Stimulated activated CD8-positive, alpha-beta memory T cell treated with anti-CD3 and anti-CD28 coated beads, Interleukin-4, amount 100 ng/mL, for 1 hour (primary cell): ENCODE measurements at places on chromosomes 2 and 18.

DNA sequence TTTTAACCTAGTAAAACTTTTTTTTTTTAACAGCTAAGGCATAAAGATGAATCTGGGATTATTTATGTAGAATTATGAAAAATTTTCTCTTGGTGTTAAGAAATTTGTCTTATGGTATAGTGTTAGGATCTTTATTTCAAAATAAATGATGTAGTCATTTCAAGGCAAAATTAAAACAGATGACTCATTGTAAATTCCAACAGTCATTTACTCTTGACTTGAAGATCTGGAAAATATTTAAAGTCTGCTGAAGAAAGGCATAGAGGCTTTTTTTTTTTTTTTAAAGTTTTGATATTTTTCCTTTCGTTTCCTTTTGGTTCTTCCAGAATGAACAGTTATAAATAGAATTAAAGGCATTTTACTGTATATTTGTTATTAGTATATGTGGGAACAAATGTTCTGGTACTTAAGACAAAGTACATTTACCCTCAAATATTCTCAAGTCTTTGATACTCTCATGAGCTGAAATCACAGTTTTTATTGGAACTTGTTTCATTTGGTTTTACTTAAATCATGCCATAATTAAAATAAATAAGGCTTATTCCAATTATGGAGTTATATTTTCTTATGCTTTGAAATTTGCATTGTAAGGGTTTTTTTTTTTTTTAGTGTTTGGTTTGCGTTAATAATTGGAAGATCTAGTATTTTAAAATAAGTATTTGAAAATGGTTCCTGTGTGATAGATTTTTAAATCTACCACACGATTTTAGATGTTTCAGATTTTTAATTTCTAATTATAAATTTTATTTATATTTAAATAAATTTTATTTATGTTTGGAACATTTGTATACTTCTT, 29.9 kb downstream of the GLS start:
- no peak for DNase-seq

- DNase-seq = no peak
Observed at GRCh38 chr18:10290638-10291235, 163.7 kb upstream of the APCDD1 start.

DNA sequence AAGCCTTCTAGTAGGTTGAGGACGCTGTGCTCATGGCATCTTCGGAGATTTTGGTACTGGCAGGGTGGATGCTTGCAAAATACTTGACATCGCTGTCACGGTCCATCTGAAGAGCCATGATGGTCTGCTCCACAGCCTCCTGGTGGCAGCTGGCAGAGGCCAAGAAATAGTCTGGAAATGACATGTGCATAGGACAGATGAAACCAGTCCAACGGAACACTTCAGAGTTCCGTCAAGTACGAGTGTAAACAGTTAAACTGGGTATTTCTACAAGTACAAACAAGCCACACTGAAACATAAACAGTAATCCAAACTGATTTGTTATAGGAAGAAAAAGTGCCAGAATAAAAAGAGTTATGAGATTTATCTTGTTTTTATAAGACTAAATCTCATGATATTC, 66.6 kb downstream of the PPP4R1 start:
- no peak for DNase-seq

- no peak for DNase-seq
Observed at GRCh38 chr2:128500138-128500800, 181.6 kb upstream of the HS6ST1 start.

GRCh38 chr2:187407407-187408084, 40.5 kb downstream of the CALCRL start:
- DNase-seq = no peak

DNA sequence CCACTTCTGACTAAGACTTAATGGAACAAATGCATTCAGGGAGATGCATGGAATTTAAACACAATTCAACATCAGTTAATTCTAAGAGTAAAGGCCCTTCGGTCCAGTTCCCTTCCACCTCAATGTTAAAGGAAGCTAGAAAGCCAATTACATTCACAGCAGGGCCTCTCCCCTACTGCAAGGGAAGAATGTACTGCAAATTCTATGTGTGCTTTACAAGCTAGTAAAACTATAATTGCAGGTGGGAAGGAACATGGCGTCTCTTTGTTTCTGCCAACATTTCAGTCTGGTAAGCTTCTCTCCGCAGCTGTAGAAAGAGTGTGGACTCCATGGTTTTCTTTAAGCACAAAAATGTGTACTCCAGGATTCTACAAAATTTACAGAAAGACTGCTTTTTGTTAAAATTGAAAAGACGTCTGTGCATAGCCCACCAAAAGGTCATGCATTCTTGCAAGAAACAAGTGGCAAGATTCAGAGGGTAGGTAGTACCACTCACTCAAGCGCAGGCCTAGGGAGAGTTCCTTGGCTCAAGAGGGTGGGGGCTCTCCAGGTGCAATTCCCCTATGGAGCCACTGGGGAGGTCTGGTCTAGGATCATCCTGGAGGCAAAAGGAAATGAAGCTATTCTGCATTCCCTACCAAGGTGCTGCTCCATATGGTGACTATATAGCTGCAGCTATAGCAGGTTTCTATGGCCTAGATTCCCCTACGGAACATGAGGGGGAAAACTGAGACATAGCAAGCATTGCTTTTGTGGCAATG, 127.0 kb upstream of the FZD5 start:
- no peak for DNase-seq

GRCh38 chr2:124804014-124804940, 779.2 kb downstream of the CNTNAP5 start:
- no peak for DNase-seq

DNA sequence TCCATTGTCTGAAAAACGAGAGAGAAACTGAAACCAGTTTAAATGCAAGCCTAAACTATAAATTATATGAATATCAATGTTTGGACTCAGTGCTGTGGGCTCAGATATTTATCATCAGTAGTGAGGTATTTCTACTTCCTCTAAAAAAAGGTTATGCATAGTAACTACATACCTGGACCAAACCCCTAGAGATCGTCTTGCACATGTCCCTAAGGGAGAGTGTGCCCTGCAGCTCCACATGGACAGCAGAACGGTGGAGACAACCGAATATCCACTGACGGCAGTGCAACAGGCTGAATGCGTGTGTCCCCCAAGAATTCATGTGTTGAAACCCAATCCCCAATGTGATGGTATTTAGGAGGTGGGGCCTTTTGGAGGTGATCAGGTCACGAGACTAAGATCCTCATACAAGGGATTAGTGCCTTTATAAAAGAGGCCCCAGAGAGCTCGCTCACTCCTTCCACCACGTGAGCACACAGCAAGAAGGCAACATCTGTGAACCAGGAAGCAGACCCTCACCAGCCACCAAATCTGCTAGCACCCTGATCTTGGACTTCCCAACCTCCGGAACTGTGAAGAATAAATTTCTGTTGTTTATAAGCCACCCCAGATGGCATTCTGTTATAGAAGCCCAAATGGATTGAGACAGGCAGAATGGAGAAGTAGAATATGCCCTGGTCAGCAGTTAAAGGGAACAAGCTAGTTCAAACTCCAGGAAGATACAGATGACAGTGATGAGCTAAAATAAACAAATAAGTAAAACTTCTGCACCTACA, 208.4 kb downstream of the ANAPC1 start:
- DNase-seq = no peak

- peak; percentile 14 for DNase-seq
Observed at GRCh38 chr2:85327160-85327821, 498 bp downstream of the TGOLN2 start.

DNA sequence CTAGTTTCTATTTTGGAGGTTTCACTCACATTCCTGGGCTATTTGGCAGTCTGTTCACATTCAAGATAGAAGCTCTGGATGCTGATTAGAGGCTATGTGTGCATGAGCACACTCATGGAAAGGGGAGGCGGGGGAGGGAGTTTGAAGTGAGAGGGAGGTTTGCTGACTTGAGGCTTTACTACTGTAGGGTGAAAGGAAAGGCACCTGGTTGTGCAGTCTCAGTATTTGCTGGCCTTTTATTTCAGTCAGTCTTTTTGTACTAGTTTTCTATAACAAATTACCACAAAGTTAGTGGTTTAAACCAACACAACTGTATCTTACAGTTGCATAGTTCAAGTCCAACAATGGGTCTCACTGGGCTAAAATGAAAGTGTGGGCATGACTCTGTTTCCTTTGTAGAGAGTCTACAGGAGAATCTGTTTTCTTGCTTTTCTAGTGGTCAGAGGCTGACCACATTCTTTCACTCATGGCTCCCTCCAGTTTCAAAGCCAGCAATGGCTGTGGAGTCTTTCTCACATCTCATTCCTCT, 47.7 kb upstream of the NR4A2 start:
- DNase-seq = no peak

DNA sequence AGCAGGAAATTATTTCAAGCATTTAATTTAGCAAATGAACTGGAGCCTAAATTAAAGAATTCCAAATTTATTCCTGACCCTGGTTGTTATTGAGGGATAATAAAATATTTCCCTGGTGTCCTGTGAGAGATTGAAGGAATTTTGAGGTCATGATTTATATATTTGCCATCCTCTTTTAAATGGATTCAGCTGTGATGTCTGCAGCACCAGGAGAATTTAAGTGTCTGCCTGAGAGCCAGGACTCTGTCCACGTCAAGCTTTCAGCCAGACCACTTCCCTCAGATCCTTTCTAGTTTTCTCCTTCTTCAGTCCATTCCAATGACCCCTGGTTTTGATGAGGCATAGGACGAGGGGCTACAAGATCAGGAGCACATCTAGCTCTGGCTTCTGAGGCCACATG, 59.9 kb downstream of the INO80C start:
- no peak for DNase-seq

- no peak for DNase-seq
Observed at GRCh38 chr2:132420816-132421805, 4.5 kb downstream of the GPR39 start.

- no peak for DNase-seq
Observed at GRCh38 chr2:178111743-178112142, 494 bp upstream of the RBM45 start.

- DNase-seq = no peak
Observed at GRCh38 chr2:99169534-99169933, 11.3 kb downstream of the MITD1 start.

- no peak for DNase-seq
Observed at GRCh38 chr2:21694079-21694878, 570.5 kb downstream of the TDRD15 start.

- peak; percentile 100 for DNase-seq
Observed at GRCh38 chr18:12376754-12377555, at the start of gene AFG3L2. AFG3L2 (minus strand) TSS chr18:12377227; CDS start chr18:12377082, 145 bp downstream.
